K562 (cell line): ENCODE measurements at places on chromosomes 5 and 9. TPM values are rescaled to one million over a fixed set of nuclear protein-coding genes. Genes with fewer than 3 reads are reported as not detected.

Gene ROPN1L
- 0.31 and 0.36 TPM in 2 replicates for total RNA-seq

Gene SLC1A1
- 0.07 and 0.16 TPM in 2 replicates for total RNA-seq

Gene SPATA31D3
- total RNA-seq, result not detected in 2 replicates

Gene SCGB3A2
- total RNA-seq, result 0.35 TPM in 1 of 2 replicates, not detected in the other

Gene PCDHA4
- total RNA-seq, result 0.04 TPM in 1 of 2 replicates, not detected in the other

Gene CCL21
- total RNA-seq, result 0.34 TPM in 1 of 2 replicates, not detected in the other

DNA sequence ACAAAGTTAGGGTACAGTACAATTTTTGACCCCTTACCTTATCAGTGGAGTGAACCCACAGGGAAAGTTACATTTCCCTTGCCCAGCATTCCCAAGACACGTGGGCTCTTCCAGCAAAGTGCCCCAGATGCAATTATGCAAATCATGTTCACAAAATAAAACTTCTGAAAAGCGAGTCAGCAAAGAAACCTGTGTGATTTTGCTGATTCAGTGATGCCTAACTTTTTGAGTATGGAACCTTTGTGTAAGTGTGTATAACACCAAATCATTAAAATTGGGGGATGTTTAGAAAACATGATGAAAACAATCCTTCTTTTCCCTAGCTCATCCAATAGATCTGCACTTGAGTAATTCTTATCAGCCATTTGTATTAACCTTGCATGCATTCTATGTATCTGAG lies 52.6 kb downstream of the SH3RF2 start:
- H3K27me3 ChIP-seq, result no peaks in the 10 kb centered on the region
- no peak overlapping the region for H3K4me3 ChIP-seq
- H3K36me3 ChIP-seq, result no peaks in the 10 kb centered on the region
- DNase-seq, result no peak
- H3K4me1 ChIP-seq, result no peaks in the 10 kb centered on the region

DNA sequence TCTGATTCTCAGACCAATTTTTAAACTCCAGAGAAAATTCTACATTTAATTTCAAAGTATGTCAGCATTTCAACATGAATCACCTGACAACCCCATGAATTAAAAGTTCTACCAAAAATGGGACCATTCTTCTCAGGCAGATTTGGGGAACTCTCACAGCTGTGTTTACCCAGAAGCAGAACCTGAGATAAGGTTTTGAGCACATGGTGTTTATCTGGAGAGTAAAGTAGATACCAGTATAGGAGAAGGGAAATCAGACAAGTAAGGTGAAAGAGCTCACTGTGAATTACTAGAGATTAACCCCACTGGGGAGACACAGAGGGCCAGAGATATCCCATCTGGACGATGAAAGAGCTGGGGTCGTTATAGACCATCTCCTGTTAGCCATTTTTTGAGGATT lies 729.1 kb downstream of the DNAH5 start:
- no peaks in the 10 kb centered on the region for H3K36me3 ChIP-seq
- H3K27ac ChIP-seq, result no peak overlapping the region
- H3K27me3 ChIP-seq, result no peaks in the 10 kb centered on the region

DNA sequence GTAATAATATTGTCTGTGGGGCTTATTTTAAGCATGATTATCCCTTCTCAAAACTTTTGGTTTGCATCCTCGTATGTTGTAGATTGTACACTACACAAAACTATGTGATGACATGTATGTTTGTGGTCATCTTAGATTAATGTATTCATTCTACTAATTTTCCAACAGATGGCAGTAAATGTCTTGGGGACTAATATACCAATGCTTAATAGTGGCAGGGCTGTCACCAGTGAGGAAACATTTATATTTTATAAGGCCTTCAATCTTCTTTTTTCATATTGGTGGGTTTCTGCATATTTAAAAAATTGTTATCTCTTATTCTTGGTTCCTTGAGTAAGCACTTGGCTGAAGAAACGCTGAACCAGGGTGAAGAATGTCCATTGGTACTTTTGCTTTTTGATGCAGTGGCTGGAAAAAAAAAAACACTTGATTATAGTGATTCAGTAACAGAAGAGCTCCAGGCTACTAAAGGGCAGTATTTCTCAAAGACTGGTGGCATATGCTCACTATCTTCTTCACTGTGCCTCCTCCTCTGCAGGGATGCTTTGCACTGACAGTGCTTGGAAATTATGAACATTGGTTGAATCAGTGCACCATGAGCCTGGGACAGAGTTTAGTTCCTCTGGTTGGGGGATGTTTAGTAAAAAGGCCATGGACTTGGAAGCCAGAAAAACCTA lies 530.3 kb downstream of the RASEF start:
- no peak overlapping the region for H3K27ac ChIP-seq
- no peaks in the 10 kb centered on the region for H3K36me3 ChIP-seq
- DNase-seq, result no peak
- H3K4me3 ChIP-seq, result no peak overlapping the region
- no peaks in the 10 kb centered on the region for H3K4me1 ChIP-seq

DNA sequence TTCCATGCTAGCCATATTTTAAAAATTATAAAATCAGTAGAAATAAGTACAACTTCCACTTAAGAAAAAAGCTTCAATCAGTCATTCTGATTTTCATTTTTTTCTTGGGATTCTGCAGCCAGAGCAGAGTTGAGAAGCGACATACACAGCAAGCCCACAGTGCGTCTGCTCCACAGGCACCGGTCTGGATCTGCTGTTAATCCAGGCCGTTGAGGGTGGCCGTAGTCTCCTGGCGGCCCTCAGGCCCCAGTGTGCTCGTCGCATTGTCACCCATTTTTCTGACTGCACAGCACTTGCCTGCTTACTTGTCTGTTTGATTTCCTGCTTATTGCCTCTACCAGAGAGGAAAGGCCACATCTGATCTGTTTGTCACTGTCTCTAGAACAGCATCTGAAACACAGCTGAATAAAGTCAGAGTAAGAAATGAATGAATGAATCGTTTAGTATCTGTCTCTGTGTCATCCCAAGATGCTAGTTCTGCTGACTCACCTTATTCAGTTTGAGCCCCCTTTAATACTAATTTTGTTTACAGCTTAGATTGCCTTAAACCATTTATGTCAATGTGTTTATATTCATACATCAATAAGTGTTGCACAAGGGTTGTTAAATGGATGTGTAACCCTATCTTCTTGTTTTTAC lies 11.6 kb upstream of the ASPN start:
- no peaks in the 10 kb centered on the region; the same call in 1 of the 2 replicates for H3K4me1 ChIP-seq
- H3K27ac ChIP-seq, result no peak overlapping the region
- H3K36me3 ChIP-seq, result no peaks in the 10 kb centered on the region
- no peaks in the 10 kb centered on the region for H3K27me3 ChIP-seq
- H3K4me3 ChIP-seq, result no peak overlapping the region

DNA sequence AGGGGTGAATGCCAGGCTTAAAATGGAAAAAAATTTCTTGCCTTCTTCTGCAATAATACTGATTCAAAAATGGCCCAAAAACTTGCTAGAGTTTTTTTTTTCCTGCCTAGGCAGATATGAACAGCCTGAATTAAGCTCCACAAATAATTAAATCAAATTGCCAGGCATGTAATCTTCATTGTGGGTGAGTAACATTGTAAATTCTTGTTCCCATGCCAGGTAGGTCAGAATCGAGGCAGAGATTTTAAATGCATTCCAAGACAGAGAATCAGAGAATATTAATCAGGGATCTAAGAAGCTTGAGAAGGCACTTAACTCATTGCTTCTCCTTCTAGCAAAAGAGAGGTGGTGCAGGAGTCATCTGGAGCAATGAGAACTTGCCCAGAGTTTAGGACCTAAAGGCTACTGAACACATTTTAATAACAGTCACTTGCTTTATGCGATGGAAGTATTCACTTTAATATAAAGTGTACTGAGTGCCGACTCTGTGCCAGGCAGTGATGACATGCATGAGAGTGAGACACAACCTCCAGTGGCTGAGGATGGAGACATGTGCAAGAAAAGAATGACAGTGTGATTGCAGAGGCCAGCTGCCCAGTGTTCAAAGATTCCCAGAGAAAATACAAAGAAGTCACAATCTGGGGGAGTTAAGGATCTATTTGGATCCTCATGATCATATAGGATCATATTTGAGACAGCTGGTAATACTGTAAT lies 102.3 kb downstream of the APBA1 start:
- H3K36me3 ChIP-seq, result no peaks in the 10 kb centered on the region
- no peak for DNase-seq
- no peaks in the 10 kb centered on the region for H3K4me1 ChIP-seq
- no peaks in the 10 kb centered on the region for H3K27me3 ChIP-seq
